ENCODE measurements at places on chromosomes 5 and 9.
A peak's percentile ranks its signal among the peaks of the same experiment; 100 is the strongest.

DNA sequence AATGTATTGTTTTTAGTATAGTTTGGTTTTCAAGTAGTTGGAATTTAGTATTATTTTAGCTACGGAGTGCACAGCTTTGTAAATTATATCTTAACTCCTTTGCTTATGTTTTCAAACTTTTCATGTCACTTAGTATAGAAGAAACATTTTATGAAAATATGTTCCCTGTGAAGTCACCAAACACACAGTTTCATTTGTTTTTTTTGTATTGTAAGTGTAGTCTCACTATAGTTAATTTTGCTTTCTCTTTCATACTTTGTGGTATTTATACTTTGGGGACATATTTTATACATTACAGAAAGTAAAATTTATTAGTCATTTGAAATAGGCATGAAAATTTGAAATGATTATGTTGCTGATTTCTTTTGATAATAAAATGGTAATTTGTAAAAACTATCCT lies 5.0 kb downstream of the CHSY3 start:
- DNase-seq, result no peak

DNA sequence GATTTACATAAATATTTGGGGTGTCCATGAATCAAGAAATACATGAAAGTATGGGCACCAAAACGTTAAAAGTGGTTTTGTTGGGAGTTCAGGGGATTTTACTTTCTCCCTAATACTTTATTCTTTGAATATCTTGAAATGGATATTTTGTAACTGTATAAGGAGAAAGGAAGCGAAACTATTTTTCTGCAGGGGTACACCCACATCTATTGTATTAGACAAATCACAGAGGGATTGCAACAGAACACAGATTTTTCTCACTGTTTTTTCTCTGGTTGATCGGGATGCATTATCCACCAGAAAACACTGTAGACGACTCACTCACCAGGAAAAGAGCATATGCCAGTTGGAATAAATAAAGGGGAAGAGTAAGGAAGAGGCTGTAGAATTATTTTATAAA lies 1.2 kb upstream of the RABGAP1 start:
- DNase-seq, result no peak

DNA sequence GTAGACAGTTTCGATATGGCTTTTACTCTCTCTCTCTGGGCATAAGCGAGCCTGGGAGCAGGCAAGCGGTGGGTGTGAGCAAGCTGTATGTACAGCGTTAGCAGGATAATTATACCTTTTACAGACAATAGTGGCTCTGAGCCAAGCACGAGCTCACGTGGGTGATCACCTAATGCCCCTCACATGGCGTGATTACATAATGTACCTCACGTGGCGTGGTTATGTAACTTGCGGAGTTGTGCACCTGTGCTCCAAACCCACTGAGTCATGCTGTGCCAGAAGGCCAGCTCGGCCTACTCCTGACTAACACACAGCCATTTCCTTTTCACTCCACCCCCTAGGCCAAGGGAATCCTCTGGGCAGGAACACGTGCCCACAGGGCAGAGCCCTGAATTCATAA lies 797.2 kb downstream of the EFNA5 start:
- no peak for DNase-seq

- no peak for DNase-seq
Observed at GRCh38 chr9:127711226-127711701, 4.2 kb downstream of the PTRH1 start.

DNA sequence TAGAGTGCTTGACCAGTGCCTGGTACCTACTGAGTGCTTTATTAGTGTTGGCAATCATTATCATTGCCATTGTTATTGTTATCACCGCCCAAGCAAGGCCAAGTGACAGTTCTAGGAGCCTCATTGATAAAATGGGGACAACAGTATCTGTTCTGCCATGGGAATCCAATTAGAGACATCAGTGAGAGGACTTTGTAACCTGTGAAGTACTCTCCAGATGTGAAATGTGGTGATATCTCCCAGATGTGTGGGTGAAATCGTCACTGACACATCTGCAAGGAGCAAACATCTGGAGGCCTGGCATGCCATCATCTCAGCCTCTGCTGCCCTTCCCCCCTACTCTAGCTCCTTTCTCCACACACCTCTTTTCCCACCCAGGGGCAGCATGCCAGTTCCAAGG lies 260.8 kb downstream of the PAPPA start:
- DNase-seq, result no peak

- DNase-seq, result no peak
Observed at GRCh38 chr9:134403292-134403681, 77.0 kb downstream of the RXRA start.

- no peak for DNase-seq
Observed at GRCh38 chr5:71873191-71873591, 154.1 kb downstream of the CARTPT start.

- no peak for DNase-seq
Observed at GRCh38 chr9:81621118-81621517, 68.2 kb downstream of the TLE1 start.

DNA sequence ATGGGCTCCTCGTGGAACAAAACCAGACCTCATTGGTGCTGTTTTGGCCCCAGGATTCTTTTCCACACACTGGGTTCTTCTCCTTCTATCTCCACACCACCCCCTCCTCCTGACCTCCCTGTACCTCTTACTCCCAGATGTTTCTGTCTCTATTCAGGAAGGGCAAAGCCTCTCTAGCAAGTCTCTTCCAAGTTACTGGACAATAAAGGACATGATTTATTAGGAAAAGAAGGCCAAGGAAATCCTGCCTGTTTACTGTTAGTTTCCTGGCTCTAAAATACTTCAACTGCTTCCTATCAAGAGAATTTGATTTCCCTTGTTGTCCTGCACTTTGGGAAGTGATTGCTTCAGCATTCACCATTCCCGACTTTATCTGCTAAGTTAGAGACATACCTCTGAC lies 262.0 kb downstream of the SAXO1 start:
- no peak for DNase-seq

- no peak for DNase-seq
Observed at GRCh38 chr5:41985945-41986695, 61.0 kb downstream of the FBXO4 start.

GRCh38 chr5:78644741-78645300 lies 3.8 kb downstream of the LHFPL2 start:
- DNase-seq, result no peak

DNA sequence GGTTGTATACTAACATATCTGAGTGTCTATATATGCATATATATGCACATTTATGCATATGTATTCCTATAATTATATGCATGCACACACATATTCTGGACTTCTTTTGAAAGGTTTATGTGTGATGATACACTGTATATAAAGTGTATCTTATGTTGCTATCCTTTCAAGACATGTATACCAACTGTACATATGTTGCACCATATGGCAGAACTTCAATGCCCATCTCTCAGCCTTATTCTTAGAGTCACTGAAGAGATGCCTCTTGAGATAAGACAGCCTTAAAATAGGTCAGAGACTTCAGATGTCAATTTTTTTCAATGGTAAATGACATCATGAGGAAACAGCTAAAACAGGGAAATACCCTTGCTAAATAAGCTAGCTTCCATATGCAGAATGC lies 461.4 kb downstream of the SPATA31D1 start:
- no peak for DNase-seq

GRCh38 chr5:171629628-171630349 lies 155.8 kb upstream of the SMIM23 start:
- DNase-seq, result peak; percentile 61
